ENCODE measurements at places on chromosomes 7 and 10.

DNA sequence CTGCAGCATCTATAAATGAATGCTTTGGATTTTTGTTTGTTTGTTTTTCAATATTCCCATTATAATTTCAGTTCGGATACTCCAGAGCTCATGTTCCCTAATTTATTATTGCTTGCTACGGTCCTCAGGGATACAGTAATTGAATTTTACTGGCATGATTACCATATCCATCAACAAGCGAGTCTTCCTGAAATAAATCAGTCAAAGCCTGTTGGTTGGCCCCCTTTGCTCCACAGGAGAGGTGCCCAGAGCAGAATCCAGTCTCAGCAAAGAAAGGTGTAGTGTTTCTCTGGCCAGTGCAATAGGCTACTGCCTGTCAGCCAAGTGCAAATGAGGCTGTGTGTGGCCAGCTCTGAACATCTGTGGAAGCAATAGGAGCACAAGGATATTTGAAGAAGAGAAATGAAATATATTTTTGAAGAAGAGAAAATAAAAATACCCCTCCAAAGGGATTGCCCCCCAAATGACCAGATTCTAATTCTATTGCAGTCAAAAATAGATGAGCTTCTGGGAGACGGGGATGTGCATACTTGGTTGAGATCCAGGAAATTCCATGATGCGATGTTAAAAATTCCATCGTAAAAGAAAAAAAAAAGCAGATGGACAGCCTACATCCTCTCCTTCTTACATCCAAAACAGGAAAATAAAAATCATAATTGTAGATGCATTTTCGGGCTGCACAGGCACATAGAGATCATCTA, 18.1 kb downstream of the TRIL start:
- DNase-seq, result no peak

- DNase-seq, result no peak
Observed at GRCh38 chr10:35412900-35413491, 76.7 kb downstream of the CCNY start.

DNA sequence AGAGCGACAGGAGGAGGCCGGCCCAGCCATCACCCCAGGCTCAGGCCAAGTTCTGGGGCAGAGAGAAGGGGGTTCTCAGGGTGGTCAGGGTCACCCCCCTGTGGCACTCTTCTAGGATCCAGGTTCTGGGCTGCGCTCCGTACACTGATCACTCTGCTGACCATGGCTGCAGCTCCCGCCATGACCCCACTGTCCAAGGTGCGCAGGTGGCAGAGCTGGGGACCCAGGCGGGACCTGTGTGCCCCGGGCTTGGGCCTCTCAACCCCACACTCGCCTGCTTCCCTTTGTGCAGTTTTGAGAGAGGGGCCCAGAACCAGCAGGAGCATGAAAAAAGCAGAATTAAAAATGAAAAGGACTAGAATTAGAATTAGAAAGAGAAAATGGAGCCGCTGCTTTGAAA, 227.1 kb downstream of the FANK1 start:
- no peak for DNase-seq

DNA sequence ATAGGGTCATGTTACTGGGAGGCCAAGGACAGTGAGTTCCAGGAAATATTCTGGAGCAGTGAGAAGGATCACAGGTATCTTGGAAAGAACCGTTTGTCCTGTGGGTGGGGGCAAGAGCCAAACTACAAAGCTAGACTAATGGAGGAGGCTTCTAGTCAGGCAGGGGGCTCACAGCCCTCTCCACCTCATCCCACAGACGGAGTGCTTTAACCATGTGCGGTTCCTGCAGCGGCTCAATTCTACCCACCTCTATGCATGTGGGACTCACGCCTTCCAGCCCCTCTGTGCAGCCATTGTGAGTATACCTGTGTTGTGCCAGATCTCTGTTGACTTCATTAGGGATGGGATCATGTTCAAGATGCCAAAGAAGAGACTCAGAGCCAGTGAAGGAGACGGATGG, 8.1 kb downstream of the SEMA4G start:
- DNase-seq, result no peak

DNA sequence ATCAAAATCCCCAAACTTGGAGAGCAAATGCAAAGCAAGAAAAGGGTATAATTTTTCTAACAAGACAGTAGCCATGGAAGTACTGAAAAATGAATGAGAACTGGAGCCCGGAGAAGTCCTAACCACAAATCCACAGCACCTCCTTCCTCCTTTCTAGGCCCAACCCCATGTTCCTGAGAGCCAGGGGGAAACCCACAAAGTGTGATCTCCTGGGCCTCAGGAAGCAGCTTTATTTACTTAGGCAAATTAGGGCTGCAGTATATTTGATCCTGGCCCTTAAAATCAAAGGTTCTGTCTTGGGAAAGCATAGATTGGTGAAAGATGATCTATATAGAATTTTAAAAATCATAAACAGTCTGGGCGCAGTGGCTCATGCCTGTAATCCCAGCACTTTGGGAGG, 103.0 kb downstream of the DOCK4 start:
- DNase-seq, result no peak

- peak; percentile 75 for DNase-seq
Observed at GRCh38 chr10:135601-136464, 578 bp downstream of the ZMYND11 start.

GRCh38 chr7:118429141-118429540, 204.6 kb downstream of the ANKRD7 start:
- DNase-seq, result no peak

GRCh38 chr7:4822677-4823076, 39.2 kb downstream of the PAPOLB start:
- DNase-seq, result no peak

GRCh38 chr7:48307041-48307714, 135.9 kb downstream of the ABCA13 start:
- DNase-seq, result no peak

- no peak for DNase-seq
Observed at GRCh38 chr7:93048136-93048930, 69.4 kb downstream of the SAMD9 start.

GRCh38 chr7:150569245-150569955, 2.2 kb downstream of the GIMAP4 start:
- no peak for DNase-seq

DNA sequence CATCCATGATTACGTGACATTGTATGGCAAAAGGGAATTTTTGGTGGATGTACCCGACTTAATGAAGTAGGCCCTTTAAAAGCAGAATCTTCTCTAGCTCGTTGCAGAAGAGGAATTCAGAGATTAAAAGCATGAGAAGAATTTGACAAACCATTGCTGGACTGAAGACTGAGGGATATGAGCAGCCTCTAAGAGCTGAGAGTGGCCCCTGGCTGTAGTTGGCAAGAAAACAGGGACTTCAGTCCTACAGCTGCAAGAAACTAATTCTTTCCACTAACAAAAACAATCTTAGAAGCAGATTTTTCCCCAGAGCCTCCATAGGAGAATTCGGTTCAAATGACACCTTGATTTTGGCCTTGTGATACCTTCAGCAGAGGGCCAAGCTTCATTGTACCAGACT, 34.1 kb downstream of the MACC1 start:
- DNase-seq, result no peak

- no peak for DNase-seq
Observed at GRCh38 chr10:132399117-132400035, 2.4 kb downstream of the PWWP2B start.

DNA sequence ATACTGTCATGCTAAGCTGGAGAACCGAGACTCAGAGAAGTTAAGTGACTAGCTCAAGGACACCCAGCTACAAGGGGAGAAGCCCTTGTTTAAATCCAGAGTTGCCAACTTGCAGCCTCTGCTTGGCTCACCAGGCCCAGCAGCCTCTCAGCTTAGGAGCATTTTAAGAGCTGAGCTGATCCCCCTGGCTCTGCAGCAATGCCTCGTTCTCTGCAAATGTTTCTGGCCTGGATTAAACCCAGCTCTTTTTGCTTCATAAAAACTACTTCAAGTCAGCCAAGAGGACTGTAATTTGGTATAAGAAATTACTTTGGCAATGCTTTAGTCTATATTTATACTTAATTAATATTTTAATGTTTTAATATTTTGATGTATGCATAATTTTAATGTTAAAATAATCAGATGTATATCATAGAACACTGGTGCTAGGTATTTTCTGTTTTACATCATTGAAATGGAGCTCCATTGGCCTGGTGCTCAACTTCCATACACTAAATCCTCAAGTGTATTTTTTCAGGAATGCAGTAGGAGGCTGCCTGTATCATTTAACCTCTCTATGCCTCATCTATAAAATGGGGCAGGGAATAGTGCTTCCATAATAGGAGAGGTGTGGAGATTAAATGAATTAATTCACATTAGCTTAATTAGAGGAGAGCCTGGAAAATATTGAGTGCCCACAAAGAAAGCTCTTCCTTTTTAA, 184.2 kb downstream of the EMX2 start:
- no peak for DNase-seq

DNA sequence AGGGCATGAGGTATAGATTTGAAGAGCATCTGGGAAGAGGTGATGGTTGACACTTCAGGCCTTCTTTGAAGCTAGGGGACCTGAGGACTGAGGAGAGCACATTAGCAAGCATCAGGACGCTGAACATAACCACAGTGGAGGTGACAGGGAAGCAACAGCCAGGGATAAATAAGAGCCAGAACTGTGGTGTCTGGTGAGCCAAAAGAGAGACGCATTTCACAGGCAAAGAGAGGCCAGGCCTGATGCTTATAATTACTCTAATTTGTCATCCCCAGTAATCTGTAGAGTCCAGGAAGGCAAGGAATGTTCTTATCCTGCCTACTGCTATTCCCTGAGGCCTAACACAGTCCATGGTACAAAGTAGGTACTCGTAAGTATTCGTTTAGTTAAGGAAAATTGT, 10.4 kb upstream of the FAS start:
- DNase-seq, result no peak

GRCh38 chr7:4144811-4145510, 537.1 kb upstream of the FOXK1 start:
- DNase-seq, result no peak

- DNase-seq, result peak; percentile 83
Observed at GRCh38 chr10:119502209-119502608, 40.3 kb downstream of the RGS10 start.

- peak; percentile 46 for DNase-seq
Observed at GRCh38 chr7:157827045-157827862, 490.4 kb downstream of the DNAJB6 start.

- no peak for DNase-seq
Observed at GRCh38 chr10:47031211-47031900, 120.1 kb downstream of the PTPN20 start.

GRCh38 chr7:128014811-128015210, 16.4 kb downstream of the LRRC4 start:
- DNase-seq, result no peak

- DNase-seq, result no peak
Observed at GRCh38 chr7:27890205-27890849, 150.4 kb downstream of the TAX1BP1 start.

DNA sequence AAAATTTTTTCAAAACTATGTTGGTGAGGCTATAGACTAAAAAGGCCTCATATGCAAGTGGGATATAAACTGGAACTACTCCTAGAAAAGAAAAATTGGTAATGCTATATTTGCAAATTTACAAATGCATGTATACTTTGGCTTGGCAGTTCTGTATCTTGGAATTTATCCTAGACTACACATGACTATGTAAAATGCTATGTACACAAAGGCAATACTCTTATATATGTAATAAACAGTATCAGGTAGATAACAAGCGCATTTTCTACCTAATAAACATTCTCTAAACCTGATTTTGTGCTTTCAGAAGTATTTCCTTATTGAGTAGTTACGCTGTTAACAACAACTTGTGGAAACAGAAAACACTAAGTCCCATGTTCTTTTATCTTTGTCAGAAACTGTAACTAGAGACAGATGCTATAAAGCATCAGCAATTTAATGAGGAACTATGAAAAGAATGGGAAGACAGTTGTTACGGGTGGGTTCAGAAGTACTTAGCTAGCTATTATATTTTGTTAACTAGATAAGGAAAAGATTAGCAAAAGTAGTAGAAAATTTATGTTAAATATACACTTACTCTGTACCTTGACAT, 107.8 kb downstream of the ARHGAP12 start:
- no peak for DNase-seq

GRCh38 chr10:14560791-14561765, 213.6 kb downstream of the FAM107B start:
- peak; percentile 44 for DNase-seq

DNA sequence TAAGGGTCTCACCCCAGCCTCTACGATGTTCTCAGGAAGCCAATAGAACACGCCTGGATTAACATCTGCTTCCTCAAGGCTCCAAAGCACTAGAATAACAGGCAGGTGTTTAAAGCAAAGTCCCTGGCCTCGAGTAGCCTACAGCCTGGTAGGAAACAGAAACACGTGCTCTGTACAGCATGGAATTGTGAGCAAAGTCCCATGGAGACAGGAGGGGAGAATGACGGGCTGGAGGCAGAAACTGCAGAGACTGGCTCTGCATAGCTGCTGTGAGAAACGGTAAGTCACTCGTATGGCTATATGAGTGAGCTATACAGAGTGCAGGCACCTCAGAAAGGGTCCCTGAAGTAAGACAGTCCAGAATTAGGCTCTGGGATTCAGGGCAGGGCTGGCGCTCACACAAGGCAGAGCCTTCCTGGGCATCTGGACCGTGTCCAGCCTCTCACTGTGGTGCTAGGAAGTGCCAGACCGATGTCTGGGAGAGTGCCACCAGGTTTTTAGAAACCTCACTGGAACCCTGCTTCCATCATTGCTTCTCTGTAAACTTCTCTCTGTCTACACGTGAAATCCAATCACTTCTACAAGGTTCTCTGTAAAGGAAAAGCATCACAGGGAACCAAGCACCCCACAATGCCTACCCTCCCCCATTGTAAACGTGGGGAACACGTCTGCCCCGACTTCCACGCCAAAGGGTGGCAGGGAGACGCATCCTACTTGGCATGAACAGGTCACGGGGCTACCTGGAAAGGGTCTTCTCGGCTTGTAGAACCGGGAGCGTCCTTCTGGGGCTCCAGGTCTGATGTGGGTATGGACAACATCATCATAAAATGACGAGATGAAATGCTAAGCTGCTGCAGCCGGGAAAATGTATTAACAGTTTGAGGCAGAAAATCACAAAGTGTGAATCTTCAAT, 38.8 kb upstream of the SHH start:
- no peak for DNase-seq

DNA sequence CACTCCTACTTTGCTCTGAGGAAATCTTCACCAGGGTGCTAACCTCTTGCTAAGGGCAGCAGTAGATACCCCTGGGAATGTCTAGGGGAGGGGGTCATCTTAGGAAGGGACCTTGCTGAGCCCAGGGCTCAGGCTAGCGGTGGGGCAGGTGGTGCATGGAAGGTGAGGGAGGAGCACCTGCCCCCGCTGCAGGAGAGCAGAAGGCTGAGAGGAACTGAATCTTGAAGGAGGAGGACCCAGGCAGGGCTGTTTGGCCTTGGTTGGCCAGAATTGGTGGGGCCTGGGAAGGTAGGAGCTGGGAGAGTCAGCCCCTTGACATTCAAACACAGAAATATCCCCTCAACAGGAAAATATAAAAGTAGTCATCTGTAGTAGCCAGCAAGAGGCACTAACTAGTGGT, 7.0 kb downstream of the CALHM3 start:
- DNase-seq, result no peak

Measured in stimulated activated CD4-positive, alpha-beta T cell treated with anti-CD3 and anti-CD28 coated beads, Interleukin-15, amount 100 ng/mL, for 24 hours (primary cell).